ENCODE measurements at places on chromosomes 7 and 10. TPM values are rescaled to one million over a fixed set of nuclear protein-coding genes. Genes with fewer than 3 reads are reported as not detected.
A peak's percentile ranks its signal among the peaks of the same experiment; 100 is the strongest.

DNA sequence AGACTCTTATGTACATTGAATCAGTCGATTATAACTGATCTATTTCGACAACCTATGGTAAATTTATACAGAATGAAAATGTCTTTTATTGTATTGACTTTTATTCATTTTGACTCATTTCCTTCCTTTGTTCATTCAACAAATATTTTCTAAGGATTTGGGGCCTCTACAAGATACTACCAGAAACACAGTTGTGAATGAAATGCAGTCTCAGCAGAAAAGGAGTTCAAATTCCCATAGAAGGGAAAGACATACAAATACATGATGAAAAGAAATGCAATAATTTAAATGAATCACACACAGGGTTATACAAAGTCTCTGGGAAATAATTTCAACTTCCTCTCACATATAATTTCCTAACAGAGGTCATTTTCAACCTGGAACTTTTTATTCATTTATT is 134.0 kb upstream of the SEMA3A start:
- no peak for DNase-seq

- no peak for DNase-seq
Observed at GRCh38 chr10:124918191-124918830, 23.6 kb upstream of the ZRANB1 start.

GRCh38 chr10:580778-581177 is 108.7 kb downstream of the DIP2C start:
- no peak for DNase-seq

GRCh38 chr7:100568896-100569844 is 4.5 kb downstream of the SAP25 start:
- DNase-seq: no peak

GRCh38 chr7:111568870-111569462 is 6.7 kb upstream of the IMMP2L start:
- no peak for DNase-seq

The ARHGEF35 gene
- 19.6 TPM for polyA plus RNA-seq

DNA sequence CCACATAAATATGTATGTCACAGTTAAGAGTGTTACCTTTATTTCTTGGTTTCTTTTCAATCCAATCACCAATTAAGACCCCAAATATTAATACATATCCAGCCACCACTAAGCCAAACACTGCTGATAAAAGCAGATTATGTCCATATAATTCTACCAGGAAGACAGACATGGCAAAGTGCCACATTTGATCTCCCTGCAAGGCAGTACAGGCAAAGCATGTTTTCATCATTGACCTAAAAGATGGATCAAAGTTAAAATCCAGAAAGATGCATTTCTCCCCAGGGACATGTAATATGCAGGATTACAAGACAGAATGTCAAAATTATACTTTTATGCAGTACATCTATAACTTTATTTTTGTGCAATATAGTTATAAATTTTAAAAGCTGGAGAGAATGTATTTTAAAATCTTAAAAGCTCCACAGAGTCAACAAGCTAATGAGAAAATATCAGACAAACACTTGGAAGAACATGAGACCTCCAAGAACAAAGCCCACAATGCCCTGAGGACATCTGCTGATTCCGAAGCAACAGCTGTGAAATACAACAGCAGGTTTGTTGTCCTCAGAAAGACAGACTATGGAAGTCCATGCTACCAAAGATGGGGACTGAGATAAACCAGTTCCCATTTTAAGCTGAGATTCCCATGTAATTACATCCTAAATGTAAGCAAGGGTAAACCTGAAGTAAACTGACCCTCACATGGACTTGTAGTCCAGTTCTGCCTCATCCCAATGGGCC is 54.5 kb upstream of the TOMM7 start:
- DNase-seq: no peak

The ZNF467 gene
- 35.6 TPM for polyA plus RNA-seq

GRCh38 chr10:14414901-14415300 is 84.2 kb upstream of the FRMD4A start:
- DNase-seq: no peak

GRCh38 chr10:124648738-124649137 is 95.4 kb downstream of the FAM53B start:
- no peak for DNase-seq

The OGDHL gene
- polyA plus RNA-seq: 43.6 TPM

The GPR22 gene
- polyA plus RNA-seq: 0.22 TPM

DNA sequence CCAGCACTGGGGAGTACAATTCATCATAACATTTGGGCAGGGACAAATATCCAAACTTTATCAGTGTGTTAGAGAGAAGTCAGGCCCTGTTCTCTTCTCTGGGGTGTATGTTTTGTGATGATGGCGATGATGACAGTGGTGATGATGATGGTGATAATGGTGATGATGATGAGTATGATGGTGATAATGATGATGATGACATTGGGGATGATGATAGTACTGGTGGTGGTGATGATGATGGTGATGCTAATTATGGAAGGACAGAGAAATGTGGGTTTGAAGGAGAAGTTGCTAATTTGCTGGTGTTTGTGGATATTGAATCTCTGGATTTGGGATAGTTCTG is 64.0 kb downstream of the CAMK1D start:
- no peak for DNase-seq

GRCh38 chr10:77925795-77926565 is 575 bp downstream of the DLG5 start:
- DNase-seq: peak; percentile 26

- DNase-seq: no peak
Observed at GRCh38 chr7:95238252-95238943, 85.9 kb downstream of the PON1 start.
